GM23248 (cell line): ENCODE measurements at places on chromosomes 4 and X. TPM values are rescaled to one million over a fixed set of nuclear protein-coding genes. Genes with fewer than 3 reads are reported as not detected.

The RNF175 gene
- not detected in 2 replicates for total RNA-seq

GRCh38 chrX:10350981-10351380 lies 194.2 kb downstream of the CLCN4 start:
- no peak overlapping the region for H3K27ac ChIP-seq
- no peaks in the 10 kb centered on the region for H3K36me3 ChIP-seq
- DNase-seq: peak; percentile 4
- no peak overlapping the region for H3K4me3 ChIP-seq

DNA sequence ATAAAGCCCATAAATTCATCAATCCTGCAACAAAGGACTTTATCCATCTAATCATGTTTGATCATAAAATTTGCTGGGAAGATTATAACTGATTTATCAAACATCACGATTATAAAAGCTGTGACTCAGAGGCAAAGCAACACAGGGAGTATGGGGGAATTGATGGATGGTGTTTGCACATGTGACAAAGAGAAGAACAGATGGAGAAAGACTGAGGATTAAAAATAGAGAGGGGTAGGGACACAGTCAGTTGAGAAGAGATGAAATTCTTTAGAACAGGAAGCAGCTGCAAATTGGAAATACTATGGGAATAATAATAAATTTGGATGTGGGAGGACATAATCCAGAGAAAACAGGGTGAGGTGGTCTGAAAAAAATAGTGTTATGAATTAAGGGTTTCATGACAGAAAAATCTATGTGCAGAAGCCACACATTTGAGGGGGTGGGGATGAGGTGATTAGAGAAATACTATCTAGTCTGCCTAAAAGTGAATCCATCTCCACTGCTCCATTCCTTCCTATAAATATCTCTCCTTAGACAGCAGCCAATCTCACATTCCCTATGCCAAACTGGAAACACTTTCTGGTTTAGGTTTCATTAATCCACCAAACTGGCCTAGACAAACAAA lies 6.2 kb downstream of the PRR32 start:
- H3K27me3 ChIP-seq: no peaks in the 10 kb centered on the region
- DNase-seq: no peak
- no peak overlapping the region for H3K4me3 ChIP-seq

The SSX2B gene
- not detected in 2 replicates for total RNA-seq

GRCh38 chrX:99421796-99422195 lies 988.3 kb downstream of the PCDH19 start:
- H3K27me3 ChIP-seq: no peaks in the 10 kb centered on the region
- H3K4me3 ChIP-seq: no peak overlapping the region
- DNase-seq: no peak
- H3K27ac ChIP-seq: no peak overlapping the region
- H3K36me3 ChIP-seq: no peaks in the 10 kb centered on the region

DNA sequence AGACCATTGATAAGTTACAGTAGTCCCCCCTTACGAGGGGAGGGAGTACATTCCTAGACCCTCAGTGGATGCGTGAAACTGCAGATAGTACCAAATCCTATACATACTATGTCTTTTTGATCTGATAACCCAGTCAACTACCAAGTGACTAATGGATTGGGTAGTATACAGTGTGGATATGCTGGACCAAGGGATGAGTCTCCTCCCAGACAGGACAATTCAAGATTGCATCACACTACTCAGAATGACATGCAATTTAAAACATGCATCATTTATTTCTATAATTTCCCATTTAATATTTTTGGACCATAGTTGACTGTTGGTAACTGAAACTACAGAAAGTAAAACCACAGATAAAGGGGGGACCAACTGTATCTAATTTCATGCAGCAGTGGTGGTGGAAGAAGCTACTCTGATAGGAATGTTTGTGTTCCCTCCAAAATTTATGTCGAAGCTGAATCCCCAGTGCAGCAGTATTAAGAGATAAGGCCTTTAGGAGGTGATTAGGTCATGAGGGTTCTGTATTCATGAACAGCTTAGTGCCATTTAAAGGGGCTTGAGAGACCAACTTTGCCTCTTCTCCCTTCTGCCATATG lies 11.9 kb downstream of the HADH start:
- no peak overlapping the region for H3K27ac ChIP-seq
- peaks cover 21% of the 10 kb centered on the region for H3K4me1 ChIP-seq
- no peaks in the 10 kb centered on the region for H3K36me3 ChIP-seq
- DNase-seq: peak; percentile 47
- no peaks in the 10 kb centered on the region for H3K27me3 ChIP-seq

The TMEM164 gene
- total RNA-seq: 4.4 and 9.1 TPM in 2 replicates

DNA sequence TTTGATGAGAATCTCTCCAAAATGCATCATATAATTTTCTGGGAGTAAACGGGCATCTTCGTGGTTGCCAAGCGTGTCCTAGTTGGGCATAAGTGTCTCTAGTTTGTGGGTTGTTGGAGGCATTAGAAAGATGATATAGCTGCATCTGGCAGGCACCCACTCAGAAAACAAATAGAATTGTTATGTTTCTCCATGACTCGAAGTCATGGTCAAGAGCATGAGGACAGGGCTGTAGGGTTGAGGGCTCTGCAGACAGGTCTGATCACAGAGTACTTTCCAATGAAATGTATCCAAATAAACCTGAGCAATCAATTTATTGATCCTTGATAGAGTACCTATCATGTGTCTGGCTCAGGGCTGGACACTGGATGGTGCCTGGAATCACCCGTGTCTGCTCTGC lies 82.7 kb downstream of the SORCS2 start:
- H3K4me1 ChIP-seq: peaks cover 12% of the 10 kb centered on the region; the same call in 1 of the 2 replicates
- no peaks in the 10 kb centered on the region for H3K27me3 ChIP-seq
- no peak overlapping the region for H3K4me3 ChIP-seq
- H3K36me3 ChIP-seq: no peaks in the 10 kb centered on the region
- peak; percentile 40 for DNase-seq

GRCh38 chrX:70439016-70439415 lies 5.6 kb upstream of the DLG3 start:
- DNase-seq: peak; percentile 25
- no peak overlapping the region for H3K4me3 ChIP-seq
- H3K27me3 ChIP-seq: no peaks in the 10 kb centered on the region
- H3K4me1 ChIP-seq: peaks cover 5% of the 10 kb centered on the region; the same call in 1 of the 2 replicates
- no peak overlapping the region for H3K27ac ChIP-seq
- no peaks in the 10 kb centered on the region for H3K36me3 ChIP-seq

- H3K4me1 ChIP-seq: no peaks in the 10 kb centered on the region
- no peaks in the 10 kb centered on the region for H3K27me3 ChIP-seq
- H3K36me3 ChIP-seq: no peaks in the 10 kb centered on the region
Observed at GRCh38 chrX:18647621-18648020, 24.3 kb downstream of the RS1 start.

The LIMCH1 gene
- total RNA-seq: 17.4 and 28.5 TPM in 2 replicates

DNA sequence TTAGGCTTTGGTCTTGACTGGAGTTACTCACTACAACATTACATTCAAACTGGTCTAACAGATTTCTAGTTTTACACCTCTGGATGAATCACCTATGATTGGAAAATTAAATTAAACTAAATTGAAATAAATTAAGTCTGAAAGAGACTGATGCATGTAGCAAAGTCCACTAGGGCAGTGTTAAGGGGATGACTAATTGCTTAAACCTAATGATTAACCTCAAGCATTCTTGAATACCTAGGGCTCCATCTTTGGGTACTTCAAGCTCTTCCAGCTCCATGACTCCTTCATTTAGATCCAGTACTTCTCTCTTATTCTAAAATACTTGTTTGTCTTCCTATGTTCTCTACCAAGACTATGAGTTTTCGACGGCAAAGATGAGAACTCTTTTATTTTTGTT lies 86.8 kb downstream of the SH2D1A start:
- no peaks in the 10 kb centered on the region for H3K36me3 ChIP-seq
- H3K27me3 ChIP-seq: no peaks in the 10 kb centered on the region
- H3K4me3 ChIP-seq: no peak overlapping the region
- no peaks in the 10 kb centered on the region for H3K4me1 ChIP-seq

The RNF150 gene
- total RNA-seq: 10.5 and 11.6 TPM in 2 replicates

DNA sequence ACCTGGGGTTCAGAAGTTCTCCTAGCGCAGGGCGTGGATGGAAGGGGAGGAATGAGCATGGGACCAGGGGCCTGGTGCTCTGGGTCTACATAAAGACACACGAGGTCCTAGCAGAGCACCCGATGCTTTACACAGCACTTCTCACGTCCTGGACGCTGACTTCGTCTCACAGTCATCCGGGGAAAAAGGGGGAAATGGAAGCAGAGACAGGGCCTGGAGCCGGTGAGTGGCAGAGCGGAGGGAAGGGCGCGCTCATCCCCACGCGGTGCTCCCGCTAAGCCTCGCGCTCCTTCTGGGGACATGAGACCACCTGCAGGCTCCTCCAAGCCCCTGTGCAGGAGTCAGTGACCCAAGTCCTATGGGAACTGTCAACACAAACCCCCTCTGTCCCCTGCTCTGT lies 157.7 kb downstream of the AFAP1 start:
- H3K36me3 ChIP-seq: peaks cover 84% of the 10 kb centered on the region
- peak overlapping the region; percentile 33 for H3K27ac ChIP-seq
- H3K4me1 ChIP-seq: peaks cover 34% of the 10 kb centered on the region
- no peak overlapping the region for H3K4me3 ChIP-seq
- no peaks in the 10 kb centered on the region for H3K27me3 ChIP-seq

DNA sequence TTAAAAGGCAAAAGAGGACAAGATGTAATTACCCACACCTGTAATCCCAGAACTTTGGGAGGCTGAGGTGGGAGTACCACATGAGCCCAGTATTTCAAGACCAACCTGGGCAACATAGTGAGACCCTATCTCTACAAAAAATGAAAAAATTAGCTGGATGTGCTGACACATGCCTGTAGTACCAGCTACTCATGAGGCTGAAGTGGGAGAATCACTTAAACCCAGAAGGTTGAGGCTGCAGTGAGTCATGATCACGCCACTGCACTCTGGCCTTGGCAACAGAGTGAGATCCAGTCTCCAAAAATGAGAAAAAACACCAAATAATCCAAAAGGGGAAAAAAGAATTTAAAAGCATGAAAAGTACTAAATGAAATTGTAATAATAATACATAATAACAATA lies 30.8 kb downstream of the NR0B1 start:
- peak; percentile 59 for DNase-seq
- H3K27me3 ChIP-seq: no peaks in the 10 kb centered on the region
- H3K4me1 ChIP-seq: peaks cover 12% of the 10 kb centered on the region
- no peaks in the 10 kb centered on the region for H3K36me3 ChIP-seq
- no peak overlapping the region for H3K4me3 ChIP-seq

- H3K4me1 ChIP-seq: no peaks in the 10 kb centered on the region
- DNase-seq: no peak
- H3K36me3 ChIP-seq: no peaks in the 10 kb centered on the region
- H3K27ac ChIP-seq: no peak overlapping the region
Observed at GRCh38 chr4:130485371-130485770, 1389.4 kb downstream of the C4orf33 start.

GRCh38 chr4:151624626-151625565 lies 135.9 kb downstream of the GATB start:
- no peaks in the 10 kb centered on the region for H3K27me3 ChIP-seq
- no peaks in the 10 kb centered on the region for H3K36me3 ChIP-seq
- H3K4me3 ChIP-seq: no peak overlapping the region
- peaks cover 12% of the 10 kb centered on the region; the same call in 1 of the 2 replicates for H3K4me1 ChIP-seq
- peak; percentile 19 for DNase-seq
